CD4-positive, alpha-beta T cell (primary cell): ENCODE measurements at places on chromosomes 13 and 19.

DNA sequence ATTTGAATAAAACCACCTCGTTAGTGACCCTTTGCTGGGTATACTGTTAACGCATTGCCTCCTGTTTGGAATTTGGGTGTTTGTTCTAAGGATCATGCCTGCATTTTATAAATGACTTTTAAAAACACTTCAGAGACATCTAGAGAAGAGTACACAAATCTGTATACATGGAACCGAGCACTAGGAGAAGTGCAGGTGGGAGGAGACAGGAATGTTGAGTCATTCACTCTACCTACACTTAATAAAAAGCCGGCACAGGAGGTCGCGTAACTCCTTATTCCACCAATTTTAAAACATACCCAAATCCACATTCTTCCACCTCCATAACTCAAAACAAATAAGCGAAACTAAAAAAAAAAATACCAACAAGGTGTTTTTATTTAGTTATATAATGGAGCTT is 48.6 kb downstream of the FGF9 start:
- no peak for DNase-seq

- no peak for DNase-seq
These were observed 10.2 kb downstream of the C19orf12 start for GRCh38 chr19:29704562-29705558.

- DNase-seq, result no peak
These were observed 373.0 kb upstream of the SLITRK1 start for GRCh38 chr13:84255226-84255797.

DNA sequence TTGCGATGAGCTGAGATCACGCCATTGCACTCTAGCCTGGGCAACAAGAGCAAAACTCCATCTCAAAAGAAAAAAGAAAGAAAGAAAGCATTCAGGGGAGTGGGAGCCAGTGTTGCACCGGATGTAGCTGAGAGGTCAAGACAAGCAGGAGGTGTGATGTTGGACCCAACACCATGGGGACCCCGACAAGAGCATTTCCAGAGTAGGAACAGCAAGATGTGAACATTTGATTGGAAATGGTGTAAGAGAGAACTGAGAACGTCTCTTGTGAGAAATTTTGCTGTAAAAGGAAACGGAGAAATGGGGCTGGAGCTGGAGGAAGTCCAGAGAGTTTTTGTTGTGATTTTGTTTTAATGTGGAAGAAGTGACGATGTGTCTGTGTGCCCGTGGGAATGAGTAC is 15.8 kb upstream of the DPF1 start:
- no peak for DNase-seq

- DNase-seq, result no peak
These were observed 935.1 kb downstream of the SLITRK1 start for GRCh38 chr13:82947191-82947621.

DNA sequence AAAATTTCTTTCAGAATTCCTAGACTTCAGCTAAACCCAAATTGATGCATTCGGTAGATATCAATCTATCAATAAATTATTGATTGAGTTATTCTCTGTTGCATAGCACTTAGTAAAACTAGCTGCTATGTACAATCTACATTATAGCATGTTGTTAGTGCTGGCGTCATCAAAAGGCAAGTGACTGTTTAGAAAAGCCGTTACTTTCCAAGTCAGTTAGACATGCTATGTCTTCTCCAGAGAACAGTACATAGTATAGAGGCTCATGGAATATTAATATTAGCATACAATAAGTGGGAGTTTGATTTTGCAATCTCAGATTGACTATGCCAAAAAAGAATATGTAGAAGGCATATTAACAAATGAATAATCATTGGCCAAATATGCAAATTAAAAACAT is 165.6 kb downstream of the DCT start:
- no peak for DNase-seq

DNA sequence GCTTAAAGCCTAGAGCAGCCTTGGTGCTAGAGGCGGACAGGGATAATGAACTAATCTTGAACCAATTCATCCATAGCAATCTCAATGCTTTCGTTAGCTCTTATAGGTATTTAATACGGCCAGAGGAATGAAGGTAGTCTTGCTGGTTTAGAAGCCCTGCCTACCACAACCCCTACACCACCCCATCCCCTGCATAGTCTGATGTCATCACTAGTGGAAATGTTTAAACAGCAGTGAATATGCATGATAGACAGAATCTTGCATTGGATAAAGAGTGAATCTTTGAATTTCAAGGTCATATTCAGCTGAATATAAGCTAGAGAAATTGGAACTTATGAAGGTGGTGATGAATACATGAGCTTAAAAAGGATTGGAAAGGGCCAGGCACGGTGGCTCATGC is 321.9 kb downstream of the ITGBL1 start:
- DNase-seq, result no peak

GRCh38 chr13:104831831-104832230 is 1703.6 kb downstream of the EFNB2 start:
- DNase-seq, result no peak

- DNase-seq, result no peak
These were observed 116.5 kb downstream of the SPRY2 start for GRCh38 chr13:80224468-80224867.

DNA sequence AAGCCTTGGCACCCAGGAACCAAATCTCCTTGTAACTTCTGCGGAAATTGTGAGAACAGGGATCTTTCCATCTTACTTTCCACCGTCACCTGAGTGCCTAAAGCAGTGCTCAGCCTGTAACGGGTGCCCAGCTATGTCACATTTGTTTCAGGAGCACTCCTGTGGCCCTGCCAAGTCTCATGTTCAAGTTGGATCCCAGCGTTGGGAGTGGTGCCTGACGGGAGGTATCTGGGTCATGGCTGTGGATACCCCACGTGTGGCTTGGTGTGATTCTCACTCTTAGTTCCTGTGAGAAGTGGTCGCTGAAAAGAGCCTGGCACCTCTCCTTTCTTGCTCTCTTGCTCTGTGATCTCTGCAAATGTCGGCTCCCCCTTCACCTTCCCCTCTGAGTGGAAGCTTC is 114.9 kb downstream of the UQCRFS1 start:
- DNase-seq, result no peak

DNA sequence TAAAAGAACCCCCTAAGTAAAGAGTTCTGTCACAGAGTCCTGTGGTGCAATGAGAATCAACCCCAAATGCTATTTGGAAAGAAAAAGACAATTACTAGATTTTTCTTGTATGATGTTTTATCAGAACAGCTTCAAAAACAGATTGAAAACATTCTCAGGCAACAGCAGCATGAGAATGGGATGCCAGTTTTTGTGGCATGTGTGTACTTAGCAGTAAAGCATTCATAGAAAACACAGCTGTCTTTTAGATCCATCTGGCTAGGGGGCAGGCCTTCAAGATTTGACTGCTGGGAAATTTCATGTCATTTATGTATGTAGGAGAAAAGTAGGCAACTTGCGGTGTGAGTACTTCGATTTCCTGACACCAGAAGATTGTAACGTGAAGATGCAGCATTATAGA is 170.5 kb upstream of the HTR2A start:
- DNase-seq, result no peak
